ENCODE measurements at places on chromosomes 12 and 14.
A peak's percentile ranks its signal among the peaks of the same experiment; 100 is the strongest.

- ATAC-seq: no peak
Measured at GRCh38 chr12:47590771-47591360, 115.0 kb downstream of the RPAP3 start.

GRCh38 chr14:105323663-105324062 lies 9.1 kb downstream of the PACS2 start:
- no peak for ATAC-seq

- ATAC-seq: no peak
Measured at GRCh38 chr12:15679151-15679550, 110.0 kb downstream of the EPS8 start.

- ATAC-seq: peak; percentile 61
Measured at GRCh38 chr12:50764286-50765094, 589 bp downstream of the ATF1 start.

- no peak for ATAC-seq
Measured at GRCh38 chr12:88223519-88223918, 81.4 kb downstream of the TMTC3 start.

DNA sequence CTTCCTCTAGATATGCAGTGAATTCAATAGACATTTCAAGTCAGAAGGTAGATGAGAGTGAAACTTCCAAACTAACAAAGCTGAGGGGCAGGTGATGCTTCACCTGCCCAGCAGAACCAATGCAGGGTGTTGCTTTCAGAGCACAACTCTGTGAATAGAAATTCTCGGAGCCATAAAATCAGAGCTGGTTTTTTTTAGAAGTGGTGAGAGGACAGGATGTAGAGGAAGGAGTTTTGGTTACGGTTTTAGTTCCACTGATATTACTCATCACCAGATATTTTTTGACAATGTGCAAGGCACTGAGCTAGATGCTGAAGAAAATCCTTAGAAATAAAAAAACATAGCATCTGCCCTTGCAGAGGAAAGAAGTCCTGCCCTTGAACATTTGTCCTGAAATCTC lies 62.2 kb downstream of the BMP4 start:
- ATAC-seq: peak; percentile 43

DNA sequence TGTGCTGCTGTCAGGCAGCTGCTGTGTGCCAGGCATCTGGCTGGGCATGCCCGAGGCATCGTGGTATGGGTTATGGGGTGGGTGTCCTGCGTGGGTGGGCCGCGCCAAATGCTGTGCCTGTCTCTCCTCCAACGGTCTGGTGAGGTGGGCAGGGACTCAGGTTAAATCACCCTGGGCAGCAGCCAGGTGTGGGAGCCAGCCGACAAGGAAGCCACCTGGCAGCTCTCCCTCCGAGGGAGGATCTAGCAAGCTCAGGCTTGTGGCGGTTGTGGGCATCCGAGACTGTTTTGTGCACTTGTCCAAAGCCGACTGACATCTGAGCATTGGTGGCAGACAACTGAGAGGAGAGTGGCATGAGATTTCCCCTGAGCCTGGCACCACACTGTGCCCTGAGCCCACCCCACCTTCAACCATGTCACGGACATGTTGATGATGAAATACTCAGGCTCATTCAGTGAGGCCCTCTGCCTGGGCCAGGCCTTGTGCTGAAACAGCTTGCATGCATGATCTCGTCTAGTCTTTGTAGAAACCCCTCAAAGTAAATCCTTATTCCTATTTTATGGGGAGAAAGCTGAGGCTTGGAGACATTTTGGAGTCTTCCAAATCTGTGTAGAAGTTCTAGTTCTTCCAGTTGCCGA lies 181.8 kb upstream of the MYL2 start:
- no peak for ATAC-seq

DNA sequence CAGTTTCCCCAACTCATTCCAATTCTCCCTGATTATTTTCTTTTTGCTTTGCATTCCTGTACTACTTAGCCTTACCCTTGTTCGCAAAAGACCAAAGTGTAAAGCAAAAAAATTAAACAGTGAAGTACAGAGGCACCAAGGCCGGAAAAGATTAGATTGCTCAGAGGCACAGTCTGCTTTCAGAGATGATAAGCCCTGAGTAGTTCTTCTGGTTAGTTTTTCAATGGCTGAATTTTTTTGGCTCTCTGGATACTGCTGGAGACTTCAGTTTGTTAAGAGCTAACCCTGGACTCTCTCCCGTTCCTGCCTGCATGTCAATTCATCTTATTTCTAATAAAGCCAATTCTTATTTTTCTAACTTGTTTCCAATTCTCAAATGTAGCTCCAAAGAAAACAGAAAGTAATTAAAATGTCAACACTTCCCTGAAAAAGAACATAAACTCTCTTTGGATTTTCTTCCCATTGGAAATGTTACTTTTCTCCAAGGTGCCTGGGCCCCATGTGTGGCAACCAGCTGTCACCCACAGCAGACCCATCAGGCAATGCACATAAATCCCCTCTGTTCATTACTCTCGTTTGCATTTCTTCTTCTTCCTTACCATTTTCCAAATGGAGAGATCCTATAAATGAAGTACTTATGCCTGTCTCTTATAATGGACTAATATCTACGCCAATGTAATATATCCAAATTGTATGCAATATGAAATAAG lies 142.8 kb downstream of the BTG1 start:
- no peak for ATAC-seq

DNA sequence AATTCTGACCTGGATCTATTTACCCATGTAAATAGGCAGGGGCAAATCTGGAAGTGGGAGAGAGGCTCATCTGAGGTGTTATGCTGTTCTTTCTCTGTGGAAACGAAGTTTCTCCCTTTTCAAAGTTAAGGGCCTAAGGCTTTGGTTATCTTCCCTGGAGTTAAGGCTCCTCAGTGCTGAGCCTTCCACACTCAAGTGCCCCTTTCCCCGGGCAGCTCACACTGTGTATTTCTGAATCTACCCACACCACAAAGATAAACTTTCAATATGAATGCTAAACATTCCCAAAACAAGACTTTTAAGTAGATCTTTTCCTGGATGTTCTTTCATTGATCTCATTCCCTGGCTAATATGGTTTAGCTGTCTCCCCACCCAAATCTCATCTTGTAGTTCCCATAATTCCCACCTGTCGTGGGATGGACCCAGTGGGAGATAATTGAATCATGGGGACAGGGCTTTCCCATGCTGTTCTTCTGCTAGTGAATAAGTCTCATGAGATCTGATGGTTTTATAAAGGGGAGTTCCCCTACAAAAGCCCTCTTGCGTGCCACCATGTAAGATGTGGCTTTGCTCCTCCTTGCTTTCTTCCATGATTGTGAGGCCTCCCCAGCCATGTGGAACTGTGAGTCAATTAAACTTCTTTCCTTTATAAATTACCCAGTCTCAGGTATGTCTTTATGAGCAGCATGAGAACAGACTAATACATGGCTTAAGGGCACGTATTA lies 251.1 kb downstream of the NAV3 start:
- ATAC-seq: no peak

DNA sequence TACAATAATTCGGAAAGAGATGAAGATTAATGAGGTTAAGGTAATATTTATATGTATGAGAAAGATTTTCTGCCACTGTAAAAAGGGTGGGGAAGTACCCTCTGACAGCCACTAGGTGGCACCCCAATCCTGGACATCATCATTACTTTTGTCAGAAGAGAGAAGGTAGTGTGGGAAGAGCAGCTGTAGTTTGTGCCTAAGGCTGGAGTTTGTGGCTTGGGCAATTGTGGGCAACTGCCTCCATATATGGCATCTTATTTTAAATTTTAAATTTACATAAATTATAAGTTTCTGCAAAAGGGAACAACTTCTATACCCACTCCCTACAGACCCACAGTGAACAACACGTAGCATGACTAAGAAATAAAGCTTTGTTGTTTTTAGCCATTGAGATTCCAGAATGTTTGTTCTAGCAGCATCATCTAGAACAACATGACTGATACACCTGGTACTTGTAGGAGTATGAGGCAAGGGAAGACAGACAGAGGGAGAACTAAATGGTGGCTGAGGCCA lies 34.4 kb upstream of the SYCP3 start:
- peak; percentile 80 for ATAC-seq

- no peak for ATAC-seq
Measured at GRCh38 chr12:107650977-107651376, 34.6 kb upstream of the PWP1 start.

- no peak for ATAC-seq
Measured at GRCh38 chr14:48842785-48843184, 743.4 kb downstream of the RPS29 start.

DNA sequence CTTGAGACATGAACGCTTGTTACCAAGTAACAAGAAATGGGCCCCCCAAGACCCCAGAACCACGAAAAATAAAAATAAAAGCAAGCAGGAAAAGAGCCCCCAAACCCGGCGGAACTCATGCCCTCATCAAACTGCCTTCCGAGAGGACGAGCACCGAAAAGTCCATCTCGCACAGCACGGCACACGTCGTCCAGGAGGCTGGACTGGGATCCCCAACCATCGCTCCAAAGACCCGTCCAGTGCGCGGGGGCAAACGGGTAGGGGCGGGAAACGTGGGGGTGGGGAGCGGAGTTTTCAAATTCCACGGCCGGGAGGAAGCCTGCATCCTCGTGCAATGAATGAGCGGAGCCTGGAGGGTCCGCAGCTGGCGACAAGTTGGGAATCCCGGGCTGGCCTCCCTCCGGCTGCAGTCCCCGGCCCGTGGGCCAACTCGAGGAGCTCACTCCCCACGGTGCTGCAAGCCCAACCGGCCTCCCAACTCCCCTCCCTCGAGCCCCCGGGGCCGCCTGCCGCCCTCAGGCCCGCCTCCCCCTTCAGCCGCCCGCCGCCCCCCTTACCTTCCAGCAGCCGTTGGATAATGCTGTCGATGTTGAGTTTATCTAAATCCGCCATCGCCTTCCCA lies 484 bp downstream of the PPP1CC start:
- no peak for ATAC-seq

GRCh38 chr12:56151672-56152131 lies 685 bp upstream of the MYL6B start:
- ATAC-seq: peak; percentile 64

- ATAC-seq: no peak
Measured at GRCh38 chr12:65860600-65860999, 36.3 kb downstream of the HMGA2 start.

- ATAC-seq: no peak
Measured at GRCh38 chr14:63245893-63246292, 41.6 kb downstream of the RHOJ start.

DNA sequence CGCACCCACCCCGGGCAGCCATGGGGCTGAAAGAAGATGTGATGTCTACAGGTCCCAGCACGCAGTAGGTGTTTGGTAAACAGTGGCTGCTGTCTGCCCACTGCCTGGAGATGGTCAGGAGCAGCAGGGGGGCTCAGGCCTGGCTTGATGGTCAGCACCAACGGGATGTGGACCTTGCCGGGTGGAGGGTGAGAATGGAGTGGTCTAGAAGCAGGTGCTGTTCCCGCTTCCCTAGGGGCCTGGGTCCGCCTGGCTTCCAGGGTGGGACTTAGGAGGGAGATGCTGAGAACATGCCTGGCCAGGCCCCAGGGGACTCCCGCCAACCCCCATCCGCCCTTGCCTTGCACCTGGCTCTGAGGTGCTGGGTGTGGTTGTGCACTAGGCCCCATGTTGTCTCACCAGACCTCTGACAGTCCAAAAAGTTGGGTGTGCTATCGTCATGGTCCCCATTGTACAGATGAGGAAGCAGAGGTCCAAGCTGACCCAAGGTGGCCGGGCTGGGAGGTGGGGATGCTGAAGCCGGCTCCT lies 12.9 kb downstream of the FAM222A start:
- ATAC-seq: no peak

GRCh38 chr14:93792391-93792790 lies 4.1 kb upstream of the PRIMA1 start:
- ATAC-seq: no peak

- ATAC-seq: no peak
Measured at GRCh38 chr14:79971330-79971729, 240.0 kb downstream of the DIO2 start.

GRCh38 chr12:49230805-49231194 lies 34.1 kb upstream of the TUBA1C start:
- no peak for ATAC-seq

DNA sequence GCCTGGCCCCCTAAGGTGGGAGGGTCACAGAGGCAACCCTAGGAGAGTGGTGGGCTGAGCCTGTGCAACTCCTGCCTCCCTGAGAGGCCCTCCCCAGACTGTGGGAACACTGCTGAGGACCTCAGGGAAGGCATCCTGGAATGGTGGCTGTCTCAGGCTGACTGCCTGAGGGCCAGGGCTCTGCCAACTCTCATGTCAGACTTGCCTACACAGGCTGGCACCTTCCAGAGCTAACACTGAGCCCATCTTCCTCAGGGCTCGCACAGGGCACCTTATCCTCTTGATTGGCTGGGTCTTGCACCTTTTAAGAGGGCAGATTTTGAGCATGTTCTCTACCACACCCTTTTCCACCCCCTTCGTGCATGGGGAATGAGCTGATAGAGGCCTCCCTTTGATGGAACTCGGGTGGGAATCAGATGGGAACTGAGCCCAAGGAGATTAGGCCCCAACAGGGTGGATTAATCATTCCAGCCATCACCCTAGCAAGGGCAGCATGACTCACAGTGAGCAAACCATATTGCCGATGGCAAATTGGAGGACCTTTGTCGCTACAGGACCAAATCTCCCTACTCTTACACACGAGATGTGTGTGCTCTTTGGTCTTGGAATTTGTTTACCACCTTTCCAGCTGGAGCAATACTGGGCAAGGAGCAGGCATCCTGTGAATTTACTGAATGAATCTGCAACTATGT lies 702.8 kb downstream of the VRK1 start:
- no peak for ATAC-seq

- no peak for ATAC-seq
Measured at GRCh38 chr14:51441001-51441400, 201.0 kb downstream of the TMX1 start.

DNA sequence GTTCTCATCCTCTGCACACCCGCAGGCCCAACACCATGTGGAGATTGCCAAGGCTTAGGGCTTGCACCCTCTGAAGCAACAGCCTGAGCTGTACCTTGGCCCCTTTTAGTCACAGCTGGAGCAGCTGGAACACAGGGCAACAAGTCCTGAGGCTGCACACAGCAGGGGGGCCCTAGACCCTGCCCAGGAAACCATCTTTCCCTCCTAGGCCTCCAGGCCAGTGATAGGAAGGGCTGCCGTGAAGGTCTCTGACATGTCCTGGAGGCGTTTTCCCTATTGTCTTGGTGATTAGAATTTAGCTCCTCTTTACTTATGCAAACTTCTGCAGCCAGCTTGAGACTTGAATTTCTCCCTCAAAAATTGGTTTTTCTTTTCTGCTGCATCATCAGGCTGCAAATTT lies 373.5 kb upstream of the CLEC14A start:
- no peak for ATAC-seq

GRCh38 chr12:81094718-81095360 lies 17.0 kb downstream of the ACSS3 start:
- no peak for ATAC-seq

DNA sequence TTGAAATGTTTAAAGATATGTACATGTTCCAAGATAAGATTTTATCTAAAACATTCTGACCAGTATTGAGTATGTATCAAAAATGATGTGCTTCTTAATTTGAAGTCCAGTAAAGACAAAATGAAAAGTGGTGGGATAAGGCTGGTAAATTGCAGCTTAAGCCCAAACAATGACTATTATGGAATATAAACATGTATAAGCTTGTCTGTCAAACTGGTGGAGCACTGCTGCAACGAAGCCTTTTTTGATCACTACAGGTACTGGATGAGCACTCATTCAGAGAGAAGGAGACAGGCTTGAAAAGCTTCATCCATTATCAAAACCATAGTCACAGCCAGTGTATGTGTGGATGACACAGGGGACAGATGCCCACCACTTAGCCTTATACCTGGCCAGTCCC lies 138.4 kb downstream of the ATP23 start:
- no peak for ATAC-seq

- no peak for ATAC-seq
Measured at GRCh38 chr14:69808919-69809808, 12.1 kb upstream of the SLC10A1 start.

- peak; percentile 59 for ATAC-seq
Measured at GRCh38 chr12:12007001-12007712, 63.6 kb upstream of the BCL2L14 start.

GRCh38 chr12:117679776-117680175 lies 289.0 kb downstream of the KSR2 start:
- no peak for ATAC-seq
